Glutamatergic neuron (in vitro differentiated cells): ENCODE measurements at places on chromosomes 5 and 9. TPM values are rescaled to one million over a fixed set of nuclear protein-coding genes. Genes with fewer than 3 reads are reported as not detected.

DNAH5 gene
- total RNA-seq = 0.20 TPM

SLC6A7 gene
- total RNA-seq = not detected

SLC6A19 gene
- not detected for total RNA-seq

SPINK13 gene
- total RNA-seq = not detected

SLC46A2 gene
- total RNA-seq = not detected

- no peaks in the 10 kb centered on the region for H3K4me1 ChIP-seq
- H3K36me3 ChIP-seq = no peaks in the 10 kb centered on the region
- H3K4me3 ChIP-seq = no peak overlapping the region
- no peaks in the 10 kb centered on the region for H3K27me3 ChIP-seq
- no peak for DNase-seq
- H3K27ac ChIP-seq = no peak overlapping the region
These were observed 42.4 kb downstream of the RHOBTB3 start for GRCh38 chr5:95773335-95774059.

DNA sequence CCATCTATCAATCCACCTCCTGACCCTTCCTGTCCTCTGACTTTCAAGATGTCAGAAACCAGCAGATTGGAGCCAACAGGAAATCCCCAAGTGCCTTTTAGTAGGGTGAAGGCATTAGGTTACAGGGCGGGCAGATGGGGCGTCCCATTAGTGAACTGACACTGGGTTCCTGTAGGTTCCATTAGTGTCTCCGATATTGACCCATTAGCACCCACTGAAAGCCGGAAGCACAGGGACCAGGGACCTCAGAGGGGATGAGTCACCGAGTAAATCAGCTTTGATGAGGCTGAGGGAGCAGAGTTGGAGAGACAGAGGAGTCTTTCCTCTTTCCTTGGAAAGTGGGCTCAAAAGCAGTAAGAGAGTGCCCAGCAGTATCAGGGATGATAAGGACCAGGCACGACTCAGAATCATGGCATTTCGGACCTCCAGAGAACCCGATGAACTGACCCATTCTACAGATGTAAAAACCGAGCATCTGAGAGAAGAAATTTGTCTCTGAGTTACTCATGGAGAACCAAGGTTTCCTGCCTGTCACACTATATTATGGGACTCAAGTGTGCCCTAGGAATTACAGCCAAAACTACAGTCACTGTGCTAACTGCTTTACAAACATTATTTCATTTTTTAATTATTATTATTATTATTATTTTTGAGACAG is 47.2 kb upstream of the FABP6 start:
- H3K27me3 ChIP-seq = peaks cover 15% of the 10 kb centered on the region
- peak overlapping the region; percentile 55 for H3K4me3 ChIP-seq
- DNase-seq = peak; percentile 75
- H3K36me3 ChIP-seq = peaks cover 15% of the 10 kb centered on the region

DNA sequence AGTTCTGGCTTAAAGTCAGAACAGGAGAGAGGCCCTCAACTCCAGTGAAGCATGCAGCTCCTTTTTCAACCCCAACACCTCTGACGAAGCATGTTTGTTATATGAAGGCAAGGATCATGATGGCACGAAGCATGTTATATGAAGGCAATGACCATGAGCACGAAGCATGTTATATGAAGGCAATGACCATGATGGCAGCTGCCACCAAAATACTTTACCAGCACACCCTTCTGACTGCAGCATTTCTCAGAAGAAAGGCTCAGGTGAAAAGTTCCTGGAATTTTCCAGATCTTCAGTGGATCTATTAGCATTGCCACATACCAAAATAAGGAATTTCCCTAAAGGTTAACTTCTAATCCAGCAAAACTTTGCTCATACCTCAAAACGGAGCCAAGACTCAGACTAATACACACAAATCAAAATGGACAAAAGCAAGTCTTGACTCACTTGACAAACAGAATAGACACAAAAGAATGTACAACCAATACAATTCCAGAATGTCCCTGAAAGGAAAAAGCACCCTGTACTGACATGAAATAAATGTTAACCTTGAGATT is 217.4 kb downstream of the FANCC start:
- H3K27ac ChIP-seq = no peak overlapping the region
- DNase-seq = no peak
- peaks cover 41% of the 10 kb centered on the region for H3K4me1 ChIP-seq
- no peak overlapping the region for H3K4me3 ChIP-seq

DNA sequence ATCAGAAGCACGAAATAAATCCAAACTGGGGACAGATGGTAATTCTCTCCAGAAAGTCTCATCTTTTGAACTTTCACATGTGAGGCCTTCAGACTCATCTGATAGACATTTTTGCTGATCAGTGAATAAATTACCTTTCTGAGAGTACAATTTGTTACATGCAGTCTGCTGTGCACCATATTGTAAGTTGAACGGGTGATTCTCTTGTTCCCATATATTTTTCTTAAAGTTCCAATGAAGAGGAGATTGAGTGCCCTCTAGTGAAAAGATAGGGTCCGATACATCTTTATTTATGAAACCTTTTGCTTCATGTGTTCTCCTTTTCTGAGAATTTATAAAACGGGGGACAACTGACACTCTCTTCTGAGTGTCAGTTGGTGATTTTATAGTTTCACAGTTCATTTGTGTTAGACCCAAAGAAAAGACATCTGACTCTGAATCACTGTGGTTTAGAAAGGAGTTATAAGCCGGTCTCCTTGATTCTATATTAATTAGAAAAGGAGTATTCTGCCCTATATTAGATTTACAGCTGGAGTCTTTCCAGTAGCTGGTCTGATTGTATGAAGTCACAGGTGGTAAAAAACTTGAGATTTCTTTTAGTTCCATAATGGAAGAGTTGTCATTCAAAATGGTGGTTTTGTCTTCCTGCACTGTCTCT is 30.4 kb downstream of the GNG10 start:
- H3K27ac ChIP-seq = no peak overlapping the region
- no peaks in the 10 kb centered on the region for H3K36me3 ChIP-seq
- peaks cover 1% of the 10 kb centered on the region for H3K4me1 ChIP-seq

GRCh38 chr9:81380504-81381359 is 308.6 kb downstream of the TLE1 start:
- peaks cover 3% of the 10 kb centered on the region for H3K27me3 ChIP-seq
- H3K4me1 ChIP-seq = peaks cover 60% of the 10 kb centered on the region
- peak overlapping the region; percentile 93 for H3K27ac ChIP-seq
- H3K36me3 ChIP-seq = no peaks in the 10 kb centered on the region
- peak; percentile 73 for DNase-seq
- H3K4me3 ChIP-seq = peak overlapping the region; percentile 76

DNA sequence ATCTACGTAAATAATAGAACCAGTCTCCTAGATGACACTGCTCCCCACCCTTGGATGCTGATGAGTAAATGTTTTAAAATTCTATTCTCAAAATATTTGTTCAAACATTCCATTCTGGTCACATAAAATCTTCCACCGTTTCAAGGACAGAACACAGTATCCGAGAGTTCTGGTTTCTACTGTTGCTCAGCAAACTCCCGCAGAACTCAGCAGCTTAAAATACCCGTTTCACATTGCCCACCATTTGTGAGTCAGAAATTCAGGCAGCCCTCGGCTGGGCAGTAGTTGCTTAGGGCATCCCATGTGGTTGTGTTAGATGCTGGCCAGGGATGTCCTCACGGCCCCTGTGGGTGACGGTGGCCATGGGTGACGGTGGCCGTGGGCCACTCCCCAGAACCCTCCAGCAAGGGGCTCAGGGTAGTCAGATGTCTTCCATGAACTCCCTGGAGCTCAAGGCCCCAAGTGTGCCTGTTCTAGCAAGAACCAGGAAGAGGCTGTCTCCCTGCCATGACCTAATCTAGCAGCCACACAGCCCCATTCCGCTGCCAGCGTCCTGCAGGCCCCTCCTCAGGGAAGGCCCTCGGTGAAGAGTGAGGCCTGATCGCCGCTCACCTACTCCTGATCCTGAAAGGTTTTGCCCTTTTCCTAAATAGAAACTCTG is 17.4 kb downstream of the MGAT1 start:
- H3K36me3 ChIP-seq = no peaks in the 10 kb centered on the region
- H3K27ac ChIP-seq = no peak overlapping the region
- DNase-seq = no peak
- H3K4me3 ChIP-seq = no peak overlapping the region
- no peaks in the 10 kb centered on the region for H3K27me3 ChIP-seq

DNA sequence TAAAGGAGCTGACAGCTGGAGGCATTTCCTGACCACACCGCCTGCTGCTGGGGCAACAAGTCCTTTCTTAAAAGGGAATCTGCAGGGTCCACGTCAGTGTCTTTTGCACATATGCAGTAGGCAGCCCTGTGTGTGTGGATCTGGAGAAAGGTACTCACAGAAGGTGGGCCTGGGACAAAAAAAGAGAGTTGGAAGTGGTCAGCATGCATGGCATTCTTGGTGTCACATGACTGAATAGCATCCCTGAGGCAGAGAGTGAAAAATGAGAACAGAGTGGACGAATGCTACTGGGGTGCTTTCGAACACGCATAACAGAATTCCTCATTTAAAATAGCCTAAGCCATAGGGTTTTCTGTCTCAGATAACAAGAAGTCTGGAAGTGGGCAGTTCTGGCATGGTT is 47.0 kb downstream of the DNAJC21 start:
- H3K36me3 ChIP-seq = no peaks in the 10 kb centered on the region
- H3K27me3 ChIP-seq = no peaks in the 10 kb centered on the region
- no peak overlapping the region for H3K27ac ChIP-seq
- no peak overlapping the region for H3K4me3 ChIP-seq
- DNase-seq = no peak
- H3K4me1 ChIP-seq = no peaks in the 10 kb centered on the region

DNA sequence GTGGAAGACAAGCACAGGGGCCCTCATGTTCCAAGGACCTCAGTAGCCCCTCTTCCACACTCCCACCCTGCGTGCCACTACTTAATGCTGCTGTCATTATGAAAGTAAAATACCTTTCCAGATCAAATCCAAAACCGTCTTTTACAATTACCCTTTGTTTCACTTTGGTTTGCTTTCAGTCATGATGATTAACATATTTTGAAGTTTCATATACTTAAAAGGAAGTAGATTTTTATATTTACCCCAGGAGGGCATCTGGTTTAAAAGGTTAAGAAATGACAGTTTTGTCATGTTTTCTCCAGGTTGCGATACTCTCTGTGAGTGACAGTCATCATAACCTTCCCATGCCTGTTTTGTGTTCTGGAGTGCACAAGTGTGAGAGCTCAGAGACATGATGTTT is 13.5 kb upstream of the MAP1B start:
- no peak for DNase-seq
- no peaks in the 10 kb centered on the region for H3K27me3 ChIP-seq
- H3K27ac ChIP-seq = no peak overlapping the region
- no peak overlapping the region for H3K4me3 ChIP-seq

DNA sequence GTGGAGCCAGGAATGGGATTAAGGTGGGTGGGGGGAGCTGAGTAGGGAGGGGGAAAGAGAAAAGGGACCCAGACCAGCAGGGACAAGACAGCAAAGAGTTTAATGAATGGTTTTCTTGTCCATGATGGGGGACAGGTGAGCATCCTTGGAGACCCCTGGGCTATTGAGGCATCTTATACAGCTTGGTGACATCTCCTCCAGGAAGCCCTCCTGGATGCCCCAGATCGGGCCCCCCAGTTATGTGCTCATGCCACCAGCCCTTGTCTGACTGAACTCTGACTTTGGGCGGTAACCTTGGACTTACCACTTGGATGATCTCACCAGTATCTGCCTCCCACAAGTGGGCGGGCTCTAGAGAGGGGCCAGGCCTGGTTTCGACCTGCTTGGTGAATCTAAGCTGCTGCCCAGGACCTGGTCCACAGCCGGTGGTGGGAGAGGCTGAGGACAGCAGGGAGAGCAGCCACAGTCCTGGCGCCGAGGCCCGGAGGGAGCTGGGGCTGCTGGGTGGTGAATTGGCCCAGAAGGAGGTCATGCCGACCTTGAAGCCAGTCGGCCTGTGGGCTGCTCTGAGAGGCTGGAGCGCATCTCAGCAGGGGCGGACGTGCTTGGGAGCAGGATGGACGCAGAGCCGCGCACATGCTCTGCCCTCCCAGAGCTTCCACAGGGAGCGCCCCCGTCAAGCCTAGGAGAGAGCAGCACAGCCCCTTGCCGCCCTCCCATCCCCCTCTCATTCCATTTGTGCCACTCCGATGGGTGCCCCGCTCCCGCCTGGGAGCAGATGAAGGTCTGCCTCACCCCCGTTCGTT is 36.2 kb downstream of the UNC5A start:
- H3K4me3 ChIP-seq = no peak overlapping the region
- no peak for DNase-seq
- no peak overlapping the region for H3K27ac ChIP-seq
- peaks cover 4% of the 10 kb centered on the region for H3K27me3 ChIP-seq
- peaks cover 4% of the 10 kb centered on the region for H3K36me3 ChIP-seq

- peaks cover 28% of the 10 kb centered on the region for H3K36me3 ChIP-seq
- peaks cover 30% of the 10 kb centered on the region for H3K27me3 ChIP-seq
- H3K4me3 ChIP-seq = peak overlapping the region; percentile 45
- H3K27ac ChIP-seq = peak overlapping the region; percentile 44
These were observed 24.9 kb downstream of the CNTFR start for GRCh38 chr9:34564617-34565016.
